Cortex of kidney (tissue), 1 donor: ENCODE measurements at places on chromosomes 1 and 21.

GRCh38 chr21:32764186-32764585, 7.4 kb downstream of the PAXBP1 start:
- no peak for DNase-seq

DNA sequence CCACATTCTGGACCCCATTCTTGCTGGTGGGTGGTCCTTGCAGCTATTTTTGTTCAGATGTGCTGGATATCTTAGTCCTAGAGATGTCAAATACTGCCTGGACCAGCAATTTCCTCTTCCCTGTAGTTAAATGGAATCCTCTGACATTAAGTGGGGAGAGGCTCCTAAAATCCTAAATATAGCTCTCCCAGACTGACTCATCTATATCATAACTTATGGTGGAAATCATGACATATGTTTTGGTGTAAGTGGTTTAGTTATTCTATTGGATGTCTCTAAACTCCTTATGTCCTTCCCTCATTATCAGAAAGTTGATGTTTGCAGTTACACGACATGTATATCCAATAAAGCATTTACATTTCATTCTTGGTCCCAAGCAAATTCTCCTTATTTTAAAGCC, 73.1 kb downstream of the KCNJ6 start:
- DNase-seq: no peak

DNA sequence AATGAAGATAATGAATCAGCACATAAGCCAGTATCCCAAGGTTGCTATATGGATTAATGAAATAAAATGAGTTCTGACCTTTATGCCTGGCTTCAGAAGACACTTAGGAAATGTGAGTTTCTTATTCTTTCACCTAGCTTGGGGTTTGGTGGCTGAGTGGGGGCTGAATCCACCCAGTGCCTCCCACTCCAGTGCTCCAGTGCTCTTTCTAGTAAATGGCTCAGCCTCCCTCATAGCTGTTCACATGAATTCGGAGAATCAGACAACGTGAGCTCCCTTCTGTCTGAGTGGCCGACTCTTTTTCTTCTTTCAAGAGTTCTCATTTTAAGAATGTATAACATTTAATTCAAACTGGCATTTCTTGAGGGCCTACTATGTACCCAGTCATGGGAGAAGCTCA, 43.5 kb downstream of the TRABD2B start:
- DNase-seq: no peak

DNA sequence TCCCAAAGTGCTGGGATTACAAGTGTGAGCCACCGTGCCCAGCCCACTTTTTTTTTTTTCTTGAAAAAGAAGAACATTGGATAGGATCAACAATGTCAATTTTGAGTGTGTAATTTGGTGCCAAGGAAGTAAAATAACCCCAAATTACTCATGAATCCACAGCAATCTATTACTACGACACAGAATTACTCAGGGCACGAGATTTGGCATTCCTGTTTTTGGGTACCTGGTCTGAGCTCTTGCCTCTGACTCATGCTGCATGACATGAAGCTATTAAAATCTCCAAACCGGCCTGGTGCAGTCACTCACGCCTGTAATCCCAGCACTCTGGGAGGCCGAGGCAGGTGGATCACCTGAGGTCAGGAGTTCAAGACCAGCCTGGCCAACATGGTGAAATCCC, 10.4 kb downstream of the RNF19B start:
- no peak for DNase-seq

DNA sequence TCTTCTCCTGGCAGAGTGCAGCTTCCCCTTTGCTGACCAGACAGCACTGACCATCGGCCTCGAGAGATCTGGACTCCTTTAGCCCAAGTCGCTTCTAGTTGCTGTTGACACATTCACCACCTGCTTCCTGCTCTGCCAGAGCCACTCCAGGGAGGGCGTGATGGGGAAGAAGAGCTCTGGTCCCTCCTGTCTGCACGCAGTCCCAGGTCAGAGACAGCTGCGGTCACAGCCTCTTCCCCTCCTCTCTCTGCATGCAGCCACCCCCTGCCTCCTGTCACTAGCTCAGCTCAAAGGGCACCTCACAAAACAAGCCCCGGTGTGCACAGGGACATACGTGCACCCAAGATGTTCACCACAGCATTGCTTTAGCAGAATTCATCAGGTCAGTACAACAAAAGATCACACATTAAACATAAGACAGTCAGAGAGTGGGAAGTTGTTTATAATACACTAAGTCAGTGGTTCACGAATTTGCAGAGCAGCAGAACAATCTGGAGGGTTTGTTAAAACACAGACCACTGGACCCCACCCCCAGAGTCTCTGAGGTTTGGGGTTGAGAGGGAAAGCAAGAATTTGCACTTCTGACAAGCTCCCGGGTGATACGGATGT, 132.9 kb downstream of the SYF2 start:
- DNase-seq: no peak
